Activated naive CD4-positive, alpha-beta T cell treated with anti-CD3 and anti-CD28 coated beads, Interleukin-2, amount 50 U/mL, for 72 hours (primary cell): ENCODE measurements at places on chromosomes 4 and X. TPM values are rescaled to one million over a fixed set of nuclear protein-coding genes. Genes with fewer than 3 reads are reported as not detected.
A peak's percentile ranks its signal among the peaks of the same experiment; 100 is the strongest.

Gene PROM1
- total RNA-seq, result 0.06 TPM

Gene ADAMTS3
- not detected for total RNA-seq

- DNase-seq, result no peak
Observed at GRCh38 chr4:41158274-41158673, 56.1 kb downstream of the APBB2 start.

GRCh38 chr4:70721747-70722146 lies at the start of gene RUFY3:
Gene RUFY3 (plus strand): TSS chr4:70721964. CDS start chr4:70722574, 610 bp downstream.
- no peak for DNase-seq

Gene AVPR2
- not detected for total RNA-seq

GRCh38 chrX:42131856-42132255 lies 208.5 kb upstream of the CASK start:
- DNase-seq, result no peak

Gene TRPC5OS
- total RNA-seq, result not detected

DNA sequence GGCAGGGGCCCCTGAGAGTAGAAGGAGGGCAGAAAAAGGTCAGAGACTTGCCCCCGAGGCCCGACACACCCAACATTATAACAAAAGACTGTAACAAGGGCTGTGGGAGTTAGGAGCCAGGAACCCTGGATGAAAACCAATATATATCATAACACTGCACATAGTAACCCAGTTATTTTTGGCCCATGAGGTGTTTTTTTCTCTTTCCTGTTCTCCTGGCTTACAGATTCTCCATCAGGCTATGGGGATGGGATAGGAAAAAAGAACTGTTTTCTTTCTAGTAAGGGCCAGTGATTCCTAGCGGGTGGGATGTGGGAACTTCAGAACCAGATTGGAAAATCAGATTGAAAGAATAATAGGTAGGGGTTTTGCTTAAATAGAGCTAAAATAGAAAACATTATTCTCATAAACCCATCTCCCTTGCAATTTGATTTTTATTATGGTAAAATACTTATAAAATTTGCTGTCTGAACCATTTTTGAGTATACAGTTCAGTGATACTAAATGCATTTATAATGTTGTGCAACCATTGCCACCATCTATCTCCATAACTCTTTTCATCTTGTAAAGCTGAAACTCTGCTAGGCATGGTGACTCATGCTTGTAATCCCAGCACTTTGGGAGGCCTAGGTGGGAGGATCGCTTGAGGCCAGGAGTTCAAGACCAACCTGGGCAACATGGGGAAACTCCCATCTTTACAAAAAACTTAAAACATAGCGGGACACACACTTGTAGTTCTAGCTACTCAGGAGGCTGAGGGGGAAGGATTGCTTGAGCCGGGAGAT lies 33.5 kb downstream of the SNX25 start:
- DNase-seq, result no peak

- peak; percentile 18 for DNase-seq
Observed at GRCh38 chr4:173529477-173530325, at the start of gene HAND2. Gene HAND2 (minus strand): TSS chr4:173530229. CDS start chr4:173529289, 940 bp downstream.

DNA sequence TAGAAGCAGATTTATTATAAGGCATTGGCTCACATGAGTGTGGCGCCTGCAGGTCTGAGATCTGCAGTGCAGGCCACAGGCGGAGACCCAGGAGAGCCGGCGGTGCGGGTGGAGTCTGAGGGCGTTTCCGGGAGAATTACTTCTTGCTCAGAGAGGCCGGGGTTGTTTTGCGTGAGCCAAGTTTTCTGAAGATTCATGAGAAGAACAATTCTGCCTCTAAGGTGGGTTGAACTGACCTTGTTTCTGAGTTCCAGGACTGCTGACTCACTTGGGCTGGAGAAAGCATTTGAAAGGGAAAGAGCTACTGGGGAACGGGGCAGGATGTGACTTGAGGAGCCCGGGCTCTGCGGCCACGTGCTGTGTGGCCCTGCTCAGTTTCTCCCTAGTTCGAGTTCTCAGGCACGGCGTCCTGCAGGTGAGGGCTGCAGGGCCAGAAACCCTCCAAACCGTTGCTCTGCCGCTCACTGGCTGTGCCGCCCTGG lies 36.7 kb upstream of the SORCS2 start:
- peak; percentile 41 for DNase-seq

- DNase-seq, result no peak
Observed at GRCh38 chr4:7697343-7697742, 242.3 kb downstream of the AFAP1 start.

Gene HS3ST1
- not detected for total RNA-seq

Gene PCYT1B
- 1.0 TPM for total RNA-seq

Gene MAGED4
- 0.41 TPM for total RNA-seq

DNA sequence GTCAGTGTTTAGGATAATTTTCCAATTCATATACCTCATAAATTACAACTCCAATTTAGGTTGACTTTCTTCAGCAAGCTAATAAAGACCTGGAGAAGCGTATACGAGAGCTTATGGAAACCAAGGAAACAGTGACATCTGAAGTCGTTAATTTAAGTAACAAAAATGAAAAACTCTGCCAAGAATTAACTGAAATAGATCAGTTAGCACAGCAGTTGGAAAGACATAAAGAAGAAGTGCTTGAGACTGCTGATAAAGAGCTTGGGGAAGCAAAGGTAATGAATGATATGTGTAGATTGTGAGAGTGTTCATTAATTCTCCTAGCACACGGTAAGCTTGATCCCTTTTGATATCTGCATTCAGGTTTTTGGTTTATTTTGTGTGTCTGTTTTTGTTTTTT lies 16.8 kb downstream of the CEP135 start:
- DNase-seq, result no peak

- DNase-seq, result no peak
Observed at GRCh38 chr4:48212165-48212564, 57.5 kb downstream of the TEC start.

Gene KIF4A
- 28.0 TPM for total RNA-seq

GRCh38 chrX:103883533-103883932 lies 51.5 kb upstream of the RAB9B start:
- DNase-seq, result no peak

GRCh38 chrX:57528670-57529255 lies 63.0 kb upstream of the ZXDB start:
- no peak for DNase-seq

Gene MPP1
- total RNA-seq, result 32.8 TPM

- DNase-seq, result no peak
Observed at GRCh38 chr4:54542119-54542438, 115.7 kb upstream of the KIT start.

Gene SLITRK2
- total RNA-seq, result not detected

Gene HSFX1
- total RNA-seq, result 0.11 TPM

DNA sequence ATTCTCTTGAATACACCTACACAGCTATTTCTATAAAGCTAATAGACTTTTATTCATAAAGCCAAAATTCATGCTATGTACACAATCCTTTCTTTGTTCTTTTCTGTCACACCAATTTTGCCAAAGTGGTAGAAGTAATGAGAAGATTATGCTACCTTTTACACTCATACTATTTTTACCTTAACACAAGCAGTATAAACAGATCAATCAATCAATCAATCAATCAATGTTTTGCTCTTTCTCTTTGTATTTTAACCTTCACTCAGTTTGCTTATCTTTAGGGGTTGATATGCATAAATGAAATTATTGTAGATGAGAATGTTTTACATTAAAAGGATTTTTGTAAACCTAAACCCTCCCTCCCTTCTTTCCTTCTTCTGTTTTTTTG lies 878.6 kb downstream of the RAPGEF2 start:
- DNase-seq, result no peak

Gene YY2
- total RNA-seq, result 0.32 TPM
